ENCODE measurements at places on chromosomes 4 and X. TPM values are rescaled to one million over a fixed set of nuclear protein-coding genes. Genes with fewer than 3 reads are reported as not detected.

DNA sequence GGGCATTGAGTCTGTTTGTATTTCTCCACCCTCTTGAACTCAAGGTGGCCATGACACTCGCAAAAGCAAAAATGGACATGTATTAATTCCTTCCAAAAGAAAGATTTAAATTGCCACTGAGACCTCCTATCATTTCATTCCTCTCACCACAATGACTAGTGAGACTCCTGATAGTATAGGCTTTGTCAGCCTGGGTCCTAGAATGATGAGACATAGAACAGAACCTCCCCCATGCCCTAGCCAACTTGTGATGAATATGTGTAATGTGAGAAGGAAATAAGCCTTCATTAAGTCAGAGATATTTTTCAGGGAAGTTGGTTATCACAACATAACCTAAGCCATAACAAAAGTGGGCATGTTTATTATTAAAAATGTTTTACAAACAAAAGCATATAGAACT, 62.5 kb downstream of the ASB9 start:
- peaks cover 4% of the 10 kb centered on the region for H3K36me3 ChIP-seq
- no peaks in the 10 kb centered on the region for H3K27me3 ChIP-seq
- DNase-seq, result no peak
- no peak overlapping the region for H3K27ac ChIP-seq
- H3K4me3 ChIP-seq, result no peak overlapping the region

- no peak overlapping the region for H3K27ac ChIP-seq
- no peak overlapping the region for H3K4me3 ChIP-seq
- no peaks in the 10 kb centered on the region for H3K27me3 ChIP-seq
- no peaks in the 10 kb centered on the region for H3K4me1 ChIP-seq
- no peak for DNase-seq
Observed at GRCh38 chr4:187042251-187042650, 318.6 kb upstream of the FAT1 start.

DNA sequence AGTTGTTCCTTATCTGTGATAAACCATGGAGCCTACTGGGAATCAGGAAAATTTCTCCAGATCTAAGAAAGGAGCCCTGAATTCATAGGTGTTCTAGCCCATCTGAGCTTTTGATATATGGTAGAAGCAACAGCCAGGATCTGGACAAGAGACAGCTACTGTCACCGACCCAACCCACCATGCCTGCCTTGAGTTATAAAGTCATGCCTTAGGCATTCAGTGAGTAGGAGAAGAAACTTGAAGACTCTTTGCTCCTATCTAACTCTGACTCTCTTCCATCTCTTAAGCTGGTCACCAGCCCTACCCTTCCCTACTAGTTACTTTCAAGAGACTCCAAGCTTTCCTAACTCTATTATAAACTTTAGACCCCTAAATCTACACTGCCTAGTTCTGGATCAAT, 83.9 kb upstream of the FAM9B start:
- no peaks in the 10 kb centered on the region for H3K36me3 ChIP-seq
- no peaks in the 10 kb centered on the region for H3K27me3 ChIP-seq
- no peak overlapping the region for H3K27ac ChIP-seq
- no peaks in the 10 kb centered on the region for H3K4me1 ChIP-seq

DNA sequence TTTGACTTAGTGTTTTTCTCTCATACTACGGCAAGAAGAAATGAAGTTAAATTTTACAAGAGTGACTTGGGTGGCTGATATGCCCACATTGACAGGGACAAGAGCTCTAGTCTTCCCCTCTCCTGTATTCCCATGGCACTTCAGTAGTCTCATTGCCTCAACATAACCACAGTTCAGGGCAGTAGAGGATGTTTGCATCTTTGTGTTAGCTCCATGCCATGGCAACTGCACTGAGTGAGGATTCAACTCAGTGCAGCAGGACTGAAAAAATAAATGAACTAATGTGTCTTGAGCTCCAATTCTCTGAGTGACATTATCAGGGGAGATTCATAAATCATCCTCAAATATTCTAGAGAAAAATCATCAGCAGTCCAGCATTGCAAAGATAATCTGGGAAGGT, 78.8 kb downstream of the TET2 start:
- no peak for DNase-seq
- no peak overlapping the region for H3K4me3 ChIP-seq
- H3K36me3 ChIP-seq, result peaks cover 10% of the 10 kb centered on the region
- H3K4me1 ChIP-seq, result no peaks in the 10 kb centered on the region
- no peak overlapping the region for H3K27ac ChIP-seq

- H3K4me3 ChIP-seq, result no peak overlapping the region
- H3K27me3 ChIP-seq, result no peaks in the 10 kb centered on the region
- H3K36me3 ChIP-seq, result no peaks in the 10 kb centered on the region
- H3K27ac ChIP-seq, result no peak overlapping the region
- DNase-seq, result no peak
Observed at GRCh38 chr4:11904117-11904535, 475.4 kb upstream of the HS3ST1 start.

- no peaks in the 10 kb centered on the region for H3K27me3 ChIP-seq
- peaks cover 28% of the 10 kb centered on the region for H3K4me1 ChIP-seq
- H3K27ac ChIP-seq, result no peak overlapping the region
Observed at GRCh38 chr4:101157415-101158133, 189.8 kb downstream of the PPP3CA start.

GRCh38 chr4:161403781-161404180, 760.0 kb downstream of the FSTL5 start:
- no peaks in the 10 kb centered on the region for H3K36me3 ChIP-seq
- no peaks in the 10 kb centered on the region for H3K27me3 ChIP-seq
- no peak overlapping the region for H3K4me3 ChIP-seq
- no peaks in the 10 kb centered on the region for H3K4me1 ChIP-seq
- H3K27ac ChIP-seq, result no peak overlapping the region

CAMK2D gene
- total RNA-seq, result 31.1 TPM

RASL11B gene
- total RNA-seq, result 0.13 TPM

IL2 gene
- total RNA-seq, result not detected

GC gene
- not detected for total RNA-seq

GAB3 gene
- total RNA-seq, result 10.3 TPM

SSX2 gene
- not detected for total RNA-seq

PAGE1 gene
- total RNA-seq, result not detected
